ENCODE measurements at places on chromosomes 3 and 15.

DNA sequence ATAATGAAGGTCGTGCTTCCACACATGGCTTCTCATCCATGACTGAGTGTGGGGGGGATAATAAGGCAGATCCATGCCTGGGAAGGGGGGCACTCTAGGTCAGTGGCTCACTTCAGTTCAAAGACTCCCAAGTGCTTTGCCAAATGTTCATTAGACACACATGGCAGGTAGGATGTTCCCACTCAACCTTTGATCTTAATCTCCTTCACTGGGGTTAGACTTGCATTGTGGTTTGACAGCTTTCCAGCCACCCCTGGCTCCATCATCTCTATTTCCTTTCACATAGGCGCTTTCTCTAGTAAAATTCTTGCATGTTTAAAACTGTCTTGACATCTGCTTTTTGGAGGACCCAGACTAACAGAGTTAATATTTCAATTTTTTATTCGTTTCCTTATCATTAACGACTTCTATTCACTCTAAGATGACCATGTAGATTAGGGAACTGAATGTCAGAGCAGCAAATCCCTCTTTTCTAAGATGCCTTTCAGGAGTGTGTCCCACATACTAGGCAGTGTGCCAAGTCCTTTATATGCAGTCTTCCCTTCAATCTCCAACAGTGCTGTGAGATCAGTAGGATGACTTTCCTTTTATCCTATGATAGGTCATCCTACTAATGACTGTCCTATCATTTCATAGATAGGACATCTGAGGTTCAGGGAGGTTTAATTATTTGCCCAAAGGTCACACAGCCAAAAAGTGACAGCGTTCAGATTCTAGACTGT is 57.9 kb downstream of the BTD start:
- DNase-seq, result no peak

GRCh38 chr15:68704496-68705021 is 116.1 kb downstream of the ANP32A start:
- DNase-seq, result no peak

DNA sequence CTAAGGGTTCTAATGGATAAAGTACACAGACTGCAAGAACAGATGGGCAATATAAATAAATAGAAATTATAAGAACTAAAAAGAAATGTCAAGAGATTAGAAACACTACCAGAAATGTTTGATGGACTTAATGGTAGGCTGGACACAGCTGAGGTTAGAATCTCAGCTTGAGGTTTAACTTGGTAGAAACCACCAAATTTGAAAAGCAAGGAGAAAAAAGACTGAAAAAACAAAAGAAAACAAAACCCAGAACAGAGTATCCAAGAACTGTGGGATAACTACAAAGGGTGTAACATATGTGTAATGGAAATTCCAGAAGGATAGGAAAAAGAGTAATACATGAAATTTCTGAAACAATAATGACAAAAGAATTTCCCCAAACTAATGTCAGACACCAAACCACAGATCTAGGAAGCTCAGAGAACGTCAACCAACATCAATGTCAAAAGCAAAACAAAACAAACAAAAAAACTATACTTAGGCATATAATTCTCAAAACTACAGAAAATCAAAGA is 35.0 kb downstream of the RFX7 start:
- no peak for DNase-seq

DNA sequence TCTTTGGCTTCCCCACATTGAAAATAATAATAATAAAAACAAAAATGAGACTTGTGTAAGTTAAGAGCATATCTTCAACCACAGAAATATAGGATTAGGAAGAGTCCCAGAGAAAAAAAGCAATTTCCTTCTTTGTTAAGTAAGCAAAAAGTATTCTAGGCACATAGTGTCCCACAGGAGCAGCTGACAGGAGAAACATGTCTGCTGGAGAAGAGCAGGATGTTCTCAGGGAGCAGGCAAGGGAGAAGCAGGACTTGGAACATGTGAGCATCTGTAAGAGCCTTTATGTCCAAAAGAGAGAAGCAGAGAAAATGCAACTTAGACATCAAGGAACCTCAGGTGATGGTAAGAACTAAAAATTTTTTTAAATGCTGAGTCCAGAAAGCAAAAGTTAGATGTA is 39.0 kb downstream of the TTC23 start:
- DNase-seq, result no peak

DNA sequence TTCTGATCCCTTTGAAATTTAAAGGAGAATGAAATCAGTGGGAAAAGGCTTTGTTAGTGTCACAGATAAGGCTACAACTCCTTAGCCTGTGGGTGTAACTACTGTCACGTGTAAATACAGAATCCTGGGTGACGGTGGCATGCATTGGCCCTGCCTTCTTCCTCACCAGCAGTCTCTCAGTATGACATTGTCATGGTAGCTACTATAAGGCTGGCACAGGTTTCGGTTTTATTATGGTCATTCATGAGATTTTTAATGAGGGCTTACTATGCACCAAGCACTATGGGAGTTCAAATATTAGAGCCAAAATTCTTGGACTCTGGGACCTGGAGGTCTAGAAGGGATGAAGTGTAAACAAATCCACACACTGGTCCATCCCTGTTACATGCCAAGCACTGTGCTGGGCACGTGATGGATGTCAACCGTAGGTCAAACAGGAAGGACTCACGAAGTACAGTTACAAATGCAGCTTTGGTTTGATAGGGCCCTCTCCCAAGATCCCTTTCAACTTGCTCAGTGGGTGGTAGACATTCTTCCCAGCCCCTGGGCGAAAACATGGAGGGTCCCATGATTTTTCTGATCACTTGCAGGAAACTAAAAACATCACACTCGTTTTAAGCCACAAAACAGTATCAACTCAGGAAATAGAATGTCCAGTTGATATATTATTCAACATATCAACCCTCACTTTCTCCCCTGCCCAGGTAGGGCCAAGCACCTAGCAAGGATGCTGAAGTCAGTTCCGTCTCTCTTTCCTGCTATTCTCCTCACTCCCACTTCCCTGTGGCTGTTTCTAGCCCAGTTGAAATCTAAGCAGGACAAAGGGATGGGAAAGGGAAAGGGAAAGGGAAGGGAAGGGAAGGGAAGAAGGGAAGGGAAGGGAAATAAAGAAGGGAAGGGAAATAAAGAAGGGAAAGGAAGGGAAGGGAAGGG is 25.3 kb downstream of the BFSP2 start:
- DNase-seq, result no peak

DNA sequence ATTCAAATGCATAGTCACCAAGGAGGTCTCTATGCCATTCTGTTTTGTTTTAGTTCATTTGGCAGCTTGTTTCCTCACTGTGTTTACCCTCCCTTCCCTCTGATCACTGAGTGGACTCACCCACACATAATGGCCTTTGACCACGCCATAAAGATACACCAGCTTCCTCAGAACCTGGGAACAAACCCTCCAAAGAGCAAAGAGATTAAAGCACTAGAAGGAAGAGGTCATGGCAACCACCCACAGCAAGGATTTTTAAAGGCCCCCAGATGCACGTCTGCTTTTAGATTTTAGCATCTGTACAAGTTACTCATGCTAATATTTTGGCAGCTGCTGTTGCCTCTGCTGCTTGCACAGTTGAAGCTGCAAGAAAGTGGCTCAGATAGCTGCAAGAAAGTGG is 47.9 kb upstream of the CADPS start:
- no peak for DNase-seq

- no peak for DNase-seq
Observed at GRCh38 chr3:47496892-47497291, 16.6 kb downstream of the ELP6 start.

DNA sequence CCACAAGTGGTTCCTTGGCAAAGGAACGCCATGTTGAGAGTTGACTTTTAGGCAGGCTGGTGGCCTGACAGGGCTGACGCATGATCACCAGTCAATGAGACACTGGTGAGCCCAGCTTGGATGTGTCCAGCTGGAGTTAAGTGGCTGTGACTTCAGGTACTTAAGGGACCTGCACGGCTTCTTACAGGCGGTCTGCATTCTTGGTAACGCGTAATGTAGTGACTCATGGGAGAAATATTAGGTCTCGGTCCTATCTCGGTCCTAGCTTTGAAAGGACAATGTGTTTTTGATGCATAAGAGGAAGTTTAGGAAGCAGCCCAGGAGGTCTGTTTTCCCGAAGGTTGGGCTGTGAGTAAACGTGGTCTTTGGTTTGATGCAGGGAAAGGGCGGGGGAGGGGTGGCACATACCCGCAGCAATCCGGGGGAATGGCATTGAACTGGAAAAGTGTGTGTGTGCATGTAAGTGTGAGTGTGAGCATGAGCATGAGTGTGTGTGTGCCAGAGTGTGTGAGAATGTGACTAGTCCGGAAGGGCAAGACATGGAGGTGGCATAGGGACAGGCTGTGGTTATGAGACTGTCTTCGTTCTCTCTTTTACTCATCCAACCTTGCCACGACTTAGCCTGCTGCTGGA is 55.3 kb downstream of the FAM43A start:
- no peak for DNase-seq

- DNase-seq, result no peak
Observed at GRCh38 chr15:34241376-34242330, 16.8 kb downstream of the EMC4 start.

GRCh38 chr3:104846270-104846669 is 520.4 kb upstream of the ALCAM start:
- no peak for DNase-seq

Measured in T-helper 2 cell (primary cell).